Activated T-cell treated with anti-CD3 and anti-CD28 coated beads, Interleukin-2, amount 50 U/mL, for 72 hours (primary cell): ENCODE measurements at places on chromosomes 2 and 18. TPM values are rescaled to one million over a fixed set of nuclear protein-coding genes. Genes with fewer than 3 reads are reported as not detected.

GRCh38 chr2:7620255-7620654 is 703.0 kb downstream of the RNF144A start:
- DNase-seq, result no peak

GRCh38 chr2:30185178-30185577 is 38.4 kb downstream of the YPEL5 start:
- DNase-seq, result no peak

- no peak for DNase-seq
Observed at GRCh38 chr2:180367815-180368214, 360.7 kb upstream of the CWC22 start.

- DNase-seq, result peak; percentile 84
Observed at GRCh38 chr2:42105330-42106256, 57.8 kb downstream of the PKDCC start.

UPP2 gene
- not detected for total RNA-seq

GRCh38 chr2:134609924-134610513 is 108.8 kb downstream of the TMEM163 start:
- DNase-seq, result no peak

DNA sequence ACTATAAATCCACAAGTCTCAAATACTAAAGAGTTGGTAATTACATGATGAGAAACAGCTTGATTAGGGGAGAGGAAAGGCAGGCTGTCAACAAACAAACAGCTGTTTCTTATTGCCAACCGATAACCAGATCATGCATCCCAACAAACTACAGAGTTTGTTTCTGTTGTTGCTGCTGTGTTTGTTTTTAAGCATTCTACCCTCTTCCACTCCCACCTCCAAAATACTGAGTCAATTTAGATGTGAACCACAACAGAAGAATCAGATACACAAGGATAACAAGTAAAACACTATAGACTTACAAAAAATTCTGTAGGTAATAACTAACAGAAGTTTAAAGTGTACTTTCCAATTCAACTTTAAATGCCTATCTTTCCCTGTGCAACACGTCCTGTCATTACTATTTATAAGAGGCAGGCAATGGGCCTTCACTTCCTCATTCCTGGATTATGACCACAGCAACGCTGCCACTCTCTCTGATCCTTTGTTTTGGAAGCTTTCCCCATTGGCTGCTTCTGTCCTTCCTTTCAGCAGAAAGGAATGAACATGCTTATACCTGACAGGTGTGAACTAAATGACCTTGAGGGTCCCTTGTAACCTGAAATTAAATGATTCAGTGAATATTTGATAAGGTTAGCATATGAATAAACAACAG is 152.0 kb downstream of the SRBD1 start:
- no peak for DNase-seq

DNA sequence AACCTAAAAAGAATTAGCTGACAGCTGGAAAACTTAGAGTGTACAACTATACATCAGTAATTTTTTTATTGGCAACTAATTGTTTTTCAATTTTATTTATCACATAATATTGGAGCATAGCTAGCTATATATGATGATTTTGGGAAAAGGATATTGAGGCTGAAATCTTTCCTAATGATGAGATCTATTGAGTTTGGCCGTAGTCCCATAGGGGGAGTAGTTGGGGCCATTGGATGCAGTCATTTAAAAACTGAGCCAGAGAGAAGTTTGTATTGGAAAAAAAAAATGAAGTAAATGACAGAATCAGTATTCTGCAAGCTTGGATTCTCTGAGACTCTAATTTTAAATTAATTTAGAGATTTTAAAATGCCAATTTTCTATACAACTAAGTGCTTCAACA is 179.8 kb downstream of the LTBP1 start:
- DNase-seq, result no peak

DNA sequence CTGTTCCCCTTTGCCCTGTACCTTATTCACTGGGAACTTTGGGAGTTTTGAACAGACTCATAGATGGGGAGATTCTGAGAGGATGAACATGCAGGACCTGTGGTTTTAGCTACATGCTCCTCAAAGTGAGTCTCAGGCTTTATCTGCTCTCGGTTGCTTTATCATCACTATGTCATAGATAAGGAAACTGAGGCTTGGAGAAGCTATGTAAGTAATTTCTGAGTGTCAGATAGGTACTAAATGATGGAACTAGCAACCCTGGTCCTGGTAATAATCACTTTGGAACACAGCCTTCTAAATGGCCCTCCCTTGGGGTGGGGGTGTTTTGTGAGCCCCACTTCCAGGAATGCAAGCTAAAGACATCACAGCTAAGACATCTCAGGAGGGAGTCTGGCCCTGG is 186.2 kb upstream of the MEX3C start:
- no peak for DNase-seq

ALPG gene
- not detected for total RNA-seq

DNA sequence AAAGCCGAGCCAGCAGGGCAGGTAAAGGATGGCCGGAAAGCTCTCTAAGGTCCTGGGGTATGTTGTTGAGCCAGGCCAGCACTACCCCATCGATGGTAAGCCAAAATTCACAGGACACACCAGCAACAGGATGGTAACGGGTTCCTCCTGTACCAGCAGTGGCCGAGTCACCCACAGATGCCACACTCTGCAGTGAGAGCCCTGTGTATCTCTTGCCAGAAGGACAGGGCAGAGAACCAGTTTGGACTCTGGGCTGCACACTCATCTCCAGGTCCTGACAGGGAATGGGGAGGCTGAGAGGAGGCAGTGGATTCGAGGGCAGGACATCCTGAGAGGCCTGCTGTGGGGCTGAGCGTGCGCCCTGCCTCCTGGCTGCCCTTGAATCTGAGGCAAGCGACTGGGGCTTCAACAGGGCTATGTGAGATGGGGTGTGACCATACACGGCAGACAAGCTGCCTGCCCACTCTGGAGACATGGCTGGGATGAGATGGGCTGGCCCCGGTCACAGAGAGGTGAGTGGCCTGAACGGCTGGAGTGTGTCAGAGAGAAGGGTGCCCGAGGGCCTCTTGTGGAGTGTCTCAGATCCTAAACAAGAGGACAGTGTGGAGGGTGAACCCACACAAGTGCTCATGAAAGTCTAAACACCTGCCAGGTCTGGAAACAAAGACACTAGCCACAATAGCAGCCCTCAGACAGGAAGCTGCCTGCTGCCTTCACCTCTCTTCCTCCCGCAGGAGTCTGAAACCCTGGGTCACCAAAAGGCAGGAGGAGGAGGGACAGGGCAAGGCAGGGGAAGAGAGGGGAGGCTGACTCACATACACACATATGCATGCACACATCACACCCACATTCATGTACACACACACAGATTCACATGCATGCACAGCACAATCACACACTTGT is 182.3 kb downstream of the LOXHD1 start:
- no peak for DNase-seq

GRCh38 chr2:22086726-22087125 is 963.0 kb downstream of the TDRD15 start:
- no peak for DNase-seq

DNA sequence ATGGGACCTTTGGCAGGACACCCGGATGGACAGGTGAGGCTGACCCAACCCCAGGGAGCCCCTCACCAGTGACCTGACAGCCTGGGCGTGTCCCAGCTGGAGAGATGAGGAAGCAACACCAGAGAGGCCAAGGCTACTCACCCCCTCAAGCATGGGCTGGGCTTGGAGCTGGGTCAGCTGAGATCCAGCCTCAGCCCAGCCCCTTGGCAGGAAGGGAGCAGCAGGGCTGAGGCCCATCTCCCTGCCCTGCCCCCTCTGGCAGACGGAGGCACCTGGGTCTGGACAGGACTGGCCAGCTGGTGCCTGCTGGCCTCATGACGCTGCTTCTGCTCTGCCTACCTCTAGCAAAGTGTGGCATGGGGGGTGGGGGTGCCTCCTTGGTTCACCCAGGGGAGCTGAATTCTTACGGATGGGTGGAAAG is 37.8 kb downstream of the HS6ST1 start:
- no peak for DNase-seq

GRCh38 chr2:50627505-50627904 is 404.4 kb downstream of the NRXN1 start:
- DNase-seq, result no peak

DNA sequence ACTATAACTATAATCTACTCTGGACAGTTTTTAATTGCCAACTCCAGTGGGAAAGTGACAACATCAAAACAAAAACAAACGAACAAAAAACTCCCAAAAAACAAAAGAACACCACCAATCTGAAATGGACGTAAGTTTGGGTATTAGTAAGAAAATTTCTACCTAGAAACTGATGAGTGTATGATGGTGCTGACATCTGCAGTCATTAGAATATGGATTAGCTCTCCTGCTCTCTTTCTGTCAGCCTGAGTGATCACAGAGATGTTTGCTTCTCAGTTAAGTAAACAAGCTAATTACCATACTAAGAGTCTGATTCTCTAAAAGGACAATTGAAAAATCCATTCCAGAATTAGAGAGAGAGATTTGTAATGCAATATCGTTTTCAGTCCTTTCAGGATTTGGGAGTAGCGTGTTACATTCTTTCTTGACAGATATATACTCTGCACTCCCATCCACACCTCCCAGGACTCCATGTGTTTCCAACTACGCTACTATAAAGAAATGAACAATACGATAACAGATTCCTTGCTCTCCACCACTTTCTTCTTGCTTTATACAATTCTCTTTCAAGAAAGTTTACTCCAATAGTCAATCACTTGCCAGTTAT is 1347.4 kb upstream of the PIK3C3 start:
- DNase-seq, result no peak

GRCh38 chr2:222034058-222034457 is 264.7 kb downstream of the PAX3 start:
- DNase-seq, result no peak

GRCh38 chr2:9174771-9175437 is 31.7 kb upstream of the ASAP2 start:
- DNase-seq, result no peak

GRCh38 chr2:216571909-216572513 is 61.2 kb upstream of the IGFBP2 start:
- no peak for DNase-seq

DNA sequence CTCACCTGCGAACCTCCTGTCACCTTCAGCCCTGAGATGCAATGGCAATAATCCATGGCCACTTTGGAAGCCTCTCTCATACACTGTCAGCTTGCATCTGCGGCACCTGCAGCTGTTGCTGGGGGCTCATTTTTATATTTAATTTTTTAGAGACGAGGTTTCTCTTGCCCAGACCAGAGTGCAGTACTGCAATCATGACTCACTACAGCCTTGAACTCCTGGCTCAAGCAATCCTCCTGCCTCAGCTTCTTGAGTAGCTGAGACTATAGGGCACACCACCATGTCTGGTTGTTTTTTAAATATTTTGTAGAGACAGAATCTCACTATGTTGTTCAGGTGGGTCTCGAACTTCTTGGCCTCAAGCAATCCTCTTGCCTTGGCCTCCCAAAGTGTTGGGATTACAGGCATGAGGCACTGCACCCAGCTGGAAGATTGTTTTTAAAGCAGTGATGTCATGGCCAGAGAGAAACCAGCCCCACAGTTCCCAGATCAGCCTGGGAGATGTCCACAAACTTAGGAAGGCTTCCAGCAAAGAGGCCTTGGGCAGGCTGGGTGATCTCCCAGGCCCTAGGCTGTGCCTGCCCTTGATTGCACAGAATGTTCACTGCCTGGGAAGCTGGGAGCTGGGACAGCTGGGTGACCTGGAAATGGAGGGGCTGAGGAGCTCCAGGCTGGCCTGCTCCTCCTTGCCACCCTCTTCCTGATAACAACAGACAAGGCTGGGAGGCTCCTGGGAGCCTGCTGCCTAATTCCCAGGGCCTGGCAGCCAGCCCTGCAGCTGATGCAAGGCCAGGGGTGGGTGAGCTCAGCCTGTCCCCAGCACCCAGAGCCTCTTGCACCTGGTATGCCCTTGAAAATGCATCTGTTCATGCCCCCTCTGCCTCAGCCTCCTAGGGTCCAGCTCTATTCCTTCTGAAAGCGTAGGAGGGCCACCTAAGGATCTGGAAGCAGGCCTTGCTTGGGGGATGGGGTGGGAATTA is 27.1 kb downstream of the SH2D6 start:
- DNase-seq, result no peak

TMBIM1 gene
- total RNA-seq, result 75.1 TPM

- no peak for DNase-seq
Observed at GRCh38 chr18:49152885-49153284, 202.1 kb upstream of the SMAD7 start.

G6PC2 gene
- total RNA-seq, result not detected

- DNase-seq, result no peak
Observed at GRCh38 chr2:74239346-74239745, 40.9 kb downstream of the MTHFD2 start.

- no peak for DNase-seq
Observed at GRCh38 chr2:28318023-28318422, 74.6 kb upstream of the FOSL2 start.

- DNase-seq, result no peak
Observed at GRCh38 chr2:26887151-26887550, 39.2 kb downstream of the DPYSL5 start.

GRCh38 chr18:13223311-13224143 is 5.0 kb downstream of the LDLRAD4 start:
- DNase-seq, result no peak
